Stimulated activated CD8-positive, alpha-beta memory T cell treated with anti-CD3 and anti-CD28 coated beads, Interleukin-15, amount 100 ng/mL, for 4 hours (primary cell): ENCODE measurements at places on chromosomes 6 and 20.

- DNase-seq = no peak
Observed at GRCh38 chr20:20731945-20732296, 19.5 kb upstream of the RALGAPA2 start.

- no peak for DNase-seq
Observed at GRCh38 chr6:149129371-149130077, 188.0 kb upstream of the TAB2 start.

- DNase-seq = no peak
Observed at GRCh38 chr20:16081421-16081820, 491.8 kb downstream of the KIF16B start.

DNA sequence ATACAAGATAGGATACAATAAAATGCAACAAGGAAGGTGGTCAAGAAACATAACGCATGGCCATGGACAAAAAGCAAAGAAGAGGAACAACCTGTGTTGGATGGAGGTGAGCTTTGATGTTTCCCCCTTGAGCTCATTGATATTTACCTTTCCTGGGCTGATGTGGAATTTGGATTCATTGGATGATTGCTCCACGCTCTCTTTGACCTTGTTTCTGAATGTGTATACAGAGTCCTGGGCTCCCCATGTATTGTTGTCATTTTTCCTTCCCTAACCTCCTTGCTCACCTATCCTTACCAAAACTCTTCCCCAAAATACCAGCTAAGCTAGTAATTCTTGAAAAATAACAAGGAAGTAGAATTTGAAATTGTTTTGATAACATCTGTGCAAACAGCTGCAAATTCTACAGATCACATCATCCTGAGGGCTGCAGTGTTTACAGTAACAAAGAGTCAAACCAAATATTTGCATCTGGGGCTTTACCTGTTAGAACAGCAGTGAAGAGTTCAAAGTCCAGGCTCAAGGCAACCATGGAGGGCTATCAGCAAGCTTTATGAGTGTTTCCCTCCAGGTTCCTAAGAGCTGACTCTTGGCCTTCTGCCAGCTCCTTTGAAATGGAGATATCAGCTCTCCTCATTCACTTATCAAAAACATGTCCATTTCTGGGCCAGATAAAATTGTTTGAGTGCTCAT lies 214.3 kb upstream of the MARCKS start:
- no peak for DNase-seq

- DNase-seq = no peak
Observed at GRCh38 chr6:102229271-102229670, 835.8 kb downstream of the GRIK2 start.

GRCh38 chr20:63306673-63307537 lies 13.9 kb downstream of the COL20A1 start:
- no peak for DNase-seq
